ENCODE measurements at places on chromosomes 7 and 10.

DNA sequence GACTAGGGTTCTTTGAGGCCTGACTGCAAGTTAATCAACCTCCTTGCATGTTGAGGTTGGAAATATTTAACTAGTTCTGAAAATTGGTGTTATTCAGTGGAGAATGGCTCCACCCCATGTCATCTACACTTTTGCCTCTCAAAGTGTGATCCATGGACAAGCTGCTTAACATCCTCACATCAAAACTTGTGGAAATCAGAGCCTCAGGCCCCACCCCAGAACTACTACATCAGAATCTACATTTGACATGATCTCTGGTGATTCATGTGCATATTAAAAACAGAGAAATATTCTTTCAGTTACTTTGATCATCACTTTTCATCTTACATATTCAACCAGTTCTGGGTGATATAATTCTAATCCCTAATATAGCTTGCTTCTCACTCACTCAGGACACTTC lies 632.9 kb downstream of the ARL4A start:
- DNase-seq: no peak

DNA sequence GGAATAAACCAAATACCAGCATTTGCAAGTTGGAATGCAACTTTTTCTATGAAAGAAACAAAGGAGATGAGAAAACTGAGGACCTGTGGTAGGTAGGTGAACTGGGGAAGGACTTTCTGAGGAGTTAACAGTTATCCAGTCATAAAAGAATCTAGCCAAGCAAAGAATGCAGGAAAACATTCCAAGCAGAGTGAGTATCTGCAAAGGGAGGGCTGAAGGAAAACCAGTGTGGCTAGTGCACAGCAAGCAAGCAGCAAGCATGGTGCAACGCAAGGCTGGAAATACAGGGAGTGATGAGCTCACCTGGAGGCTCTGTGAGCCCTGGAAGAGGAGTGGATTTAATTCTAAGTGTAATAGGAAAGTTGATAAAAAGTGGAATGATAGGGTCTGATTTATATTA lies 44.0 kb downstream of the RTKN2 start:
- no peak for DNase-seq

- DNase-seq: no peak
These were observed 6.5 kb upstream of the PURB start for GRCh38 chr7:44891791-44892190.

DNA sequence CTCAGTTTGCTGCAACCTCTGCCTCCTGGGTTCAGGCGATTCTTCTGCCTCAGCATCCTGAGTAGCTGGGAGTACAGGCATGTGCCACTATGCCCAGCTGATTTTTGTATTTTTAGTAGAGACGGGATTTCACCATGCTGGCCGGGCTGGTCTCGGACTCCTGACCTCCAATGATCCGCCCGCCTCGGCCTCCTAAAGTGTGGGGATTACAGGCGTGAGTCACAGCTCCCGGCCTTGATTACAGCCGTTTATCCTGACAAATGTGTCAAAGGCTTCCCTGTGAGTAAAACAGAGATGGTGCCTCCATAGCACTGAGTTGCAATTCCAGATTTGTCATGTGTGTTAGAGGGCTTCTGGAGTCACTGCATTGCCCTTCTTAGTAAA lies 273.7 kb downstream of the CCDC3 start:
- DNase-seq: no peak

DNA sequence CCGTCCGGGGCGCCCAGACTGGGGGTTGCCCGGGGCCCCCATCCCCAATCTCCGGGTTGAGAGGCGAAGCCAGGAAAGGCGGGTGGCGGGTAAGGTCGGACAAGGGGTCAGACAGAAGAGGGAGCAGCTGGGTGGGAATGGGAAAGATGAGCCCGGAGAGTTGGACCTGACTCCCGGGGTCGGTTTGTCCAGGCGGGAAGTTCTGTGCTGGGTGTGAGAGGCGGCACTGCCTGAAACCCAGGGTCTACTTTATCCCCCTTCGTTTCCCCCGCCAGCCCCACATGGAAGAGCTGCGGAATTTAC lies 675 bp downstream of the SLC4A2 start:
- DNase-seq: no peak

- no peak for DNase-seq
These were observed 111.0 kb downstream of the HTR7 start for GRCh38 chr10:90746829-90747228.

- DNase-seq: no peak
These were observed 58.7 kb upstream of the ANTXRL start for GRCh38 chr10:46227936-46228562.

DNA sequence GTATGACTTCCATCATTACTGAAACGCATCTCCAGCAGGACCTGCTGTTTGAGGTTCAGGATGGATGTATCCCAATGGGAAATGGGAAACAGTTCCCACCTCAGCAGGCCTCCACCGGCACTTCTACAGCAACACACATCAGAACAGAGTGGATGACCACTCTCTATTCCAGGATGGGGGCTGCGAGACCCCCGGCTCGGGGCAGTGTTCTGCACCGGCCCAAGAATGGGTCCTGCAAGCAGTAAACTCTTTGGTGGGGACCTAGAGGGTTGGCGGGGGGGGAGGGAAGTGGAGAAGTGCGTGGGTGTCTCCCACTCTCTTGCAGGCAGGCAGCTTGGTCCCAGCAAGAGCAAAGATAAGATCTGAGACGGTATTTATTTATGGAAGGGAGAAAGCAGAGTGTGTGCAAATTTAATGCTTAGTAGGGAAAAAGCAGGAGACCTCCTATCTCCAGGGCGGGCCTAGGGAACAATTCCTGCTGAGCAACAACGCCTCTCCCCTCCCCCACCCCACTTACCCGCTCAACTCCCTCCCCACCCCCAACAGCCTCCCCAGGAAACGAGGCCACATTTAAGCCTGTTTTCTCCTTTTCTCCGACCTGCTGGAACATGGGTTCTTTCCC lies 4.0 kb downstream of the SFMBT2 start:
- DNase-seq: no peak

GRCh38 chr7:45155357-45155900 lies 2.2 kb upstream of the RAMP3 start:
- no peak for DNase-seq

- no peak for DNase-seq
These were observed 121.6 kb downstream of the C10orf105 start for GRCh38 chr10:71597821-71598498.

DNA sequence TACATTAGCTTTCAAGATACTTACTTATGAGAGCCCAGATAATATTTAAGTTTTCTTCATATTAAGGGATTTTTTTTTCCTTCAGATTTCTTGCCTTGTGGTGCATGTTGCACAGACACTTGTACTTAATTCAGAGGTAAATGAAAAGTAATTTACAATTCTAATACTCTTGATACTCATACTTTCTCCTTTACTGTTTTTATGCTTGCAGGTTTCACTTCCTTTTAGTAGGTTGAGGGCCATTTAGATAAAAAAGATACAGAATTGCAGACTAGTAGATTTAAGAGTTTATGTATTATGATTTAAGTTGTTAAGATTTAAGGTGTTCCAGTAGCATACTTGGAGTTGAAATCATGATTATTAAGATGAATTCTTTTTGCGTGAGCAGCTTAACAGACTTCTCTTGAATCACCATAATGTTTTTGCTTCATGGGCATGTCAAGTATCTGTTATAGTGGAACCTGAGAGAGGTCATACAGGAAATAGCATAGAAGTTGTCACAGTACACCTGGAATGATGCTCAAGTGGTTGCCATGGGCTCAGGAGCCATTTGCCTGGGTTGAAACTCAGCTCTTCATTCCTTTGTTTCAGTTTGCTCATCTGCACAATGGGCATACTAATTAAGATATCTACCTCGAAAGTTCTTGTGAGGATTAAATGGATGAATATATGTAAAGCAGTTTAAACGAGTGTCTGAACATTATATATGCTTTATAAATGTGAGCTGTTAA lies 174.8 kb upstream of the PRPS1L1 start:
- DNase-seq: no peak

Measured in esophagus squamous epithelium (tissue), 5 donors.